ENCODE measurements at places on chromosomes 3 and 15.

GRCh38 chr3:23926736-23927135, 9.8 kb downstream of the RPL15 start:
- no peak for DNase-seq

GRCh38 chr15:83784975-83785374, 131.1 kb downstream of the ADAMTSL3 start:
- no peak for DNase-seq

DNA sequence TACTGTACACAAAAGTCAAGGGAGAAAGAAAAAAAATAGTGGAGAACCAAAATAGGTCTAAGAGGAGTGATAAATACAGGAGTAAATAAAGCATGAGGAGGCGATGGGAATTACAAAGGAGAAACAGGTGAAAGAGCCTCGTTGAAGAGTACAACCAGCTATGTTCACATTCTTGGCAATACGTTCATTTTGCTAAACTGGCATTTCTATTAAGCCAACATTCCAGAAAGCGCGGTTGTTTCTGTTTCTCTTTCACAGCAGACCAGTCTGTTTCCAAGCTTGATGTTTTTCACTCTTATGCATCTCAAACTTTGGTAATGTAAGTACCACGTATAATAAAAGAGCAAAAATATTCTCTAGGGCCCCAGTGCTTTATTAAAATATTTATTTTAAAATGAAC, 74.5 kb downstream of the NSUN3 start:
- no peak for DNase-seq

- no peak for DNase-seq
Measured at GRCh38 chr15:89641053-89641452, 14.2 kb downstream of the KIF7 start.

DNA sequence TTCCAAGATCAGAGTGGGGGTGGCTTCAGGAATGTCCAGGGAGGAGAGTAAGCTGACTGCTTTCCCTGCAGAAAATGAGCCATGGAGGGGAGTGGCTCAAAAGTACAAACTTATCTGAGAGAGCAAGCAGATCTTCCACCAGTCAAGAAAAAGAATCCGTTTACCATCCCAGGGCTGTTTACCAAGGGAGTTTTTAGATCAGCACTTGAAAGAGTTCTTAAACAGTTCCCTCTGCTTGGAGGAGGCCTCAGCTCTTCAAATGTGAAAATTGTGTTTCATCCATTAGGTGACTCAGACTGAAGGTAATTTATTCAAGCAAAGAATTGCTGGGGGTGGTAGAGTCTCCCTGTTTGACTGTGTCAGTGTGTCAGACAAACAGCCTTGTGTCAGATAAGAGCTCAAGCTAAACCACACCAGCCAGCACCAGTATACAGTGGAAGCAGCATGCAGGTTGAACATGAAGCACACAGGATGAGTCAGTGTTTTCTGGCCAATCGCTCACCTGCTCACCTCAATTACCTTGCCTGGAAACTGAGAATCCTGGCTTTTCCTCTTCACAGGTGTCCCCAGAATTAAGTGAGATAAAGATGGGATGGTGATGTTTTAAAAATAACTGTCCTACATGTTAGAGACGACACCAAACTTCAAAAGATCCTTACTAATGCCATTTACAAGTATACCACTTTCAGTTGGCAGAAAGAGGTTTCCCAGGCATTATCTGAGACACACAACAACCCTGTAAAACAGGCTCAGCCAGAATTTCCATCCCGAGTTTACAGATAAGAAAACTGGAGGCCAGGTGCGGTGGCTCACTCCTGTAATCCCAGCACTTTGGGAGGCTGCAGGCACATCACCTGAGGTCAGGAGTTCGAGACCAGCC, 21.7 kb downstream of the SH3BP5 start:
- no peak for DNase-seq

Measured in HFF-Myc (cell line).